T-helper 2 cell treated with Interferon-gamma antibody and Interleukin-4, amounts not matched to agents 100 ng/mL and 5 ng/mL, for 36 hours (primary cell): ENCODE measurements at places on chromosomes 13 and 19. TPM values are rescaled to one million over a fixed set of nuclear protein-coding genes. Genes with fewer than 3 reads are reported as not detected.

A1BG gene
- total RNA-seq, result 10.3 and 11.0 TPM in 2 replicates

FOXA3 gene
- not detected in 2 replicates for total RNA-seq

CEP89 gene
- 17.7 and 18.9 TPM in 2 replicates for total RNA-seq

IFI30 gene
- total RNA-seq, result 60.7 and 61.5 TPM in 2 replicates

C19orf44 gene
- total RNA-seq, result 2.8 and 3.4 TPM in 2 replicates

NFIX gene
- 0.91 and 1.3 TPM in 2 replicates for total RNA-seq

CCDC70 gene
- total RNA-seq, result not detected in 2 replicates

TEX101 gene
- total RNA-seq, result not detected in 2 replicates
